Retinal pigment epithelial cell (primary cell): ENCODE measurements at places on chromosomes 3 and 15.
A peak's percentile ranks its signal among the peaks of the same experiment; 100 is the strongest.

GRCh38 chr15:45393851-45394250, 15.5 kb upstream of the GATM start:
- no peak for DNase-seq

- DNase-seq = no peak
Measured at GRCh38 chr3:159339131-159339530, 537.3 kb downstream of the MFSD1 start.

GRCh38 chr15:48330105-48330785, 984 bp upstream of the DUT start:
- no peak for DNase-seq

DNA sequence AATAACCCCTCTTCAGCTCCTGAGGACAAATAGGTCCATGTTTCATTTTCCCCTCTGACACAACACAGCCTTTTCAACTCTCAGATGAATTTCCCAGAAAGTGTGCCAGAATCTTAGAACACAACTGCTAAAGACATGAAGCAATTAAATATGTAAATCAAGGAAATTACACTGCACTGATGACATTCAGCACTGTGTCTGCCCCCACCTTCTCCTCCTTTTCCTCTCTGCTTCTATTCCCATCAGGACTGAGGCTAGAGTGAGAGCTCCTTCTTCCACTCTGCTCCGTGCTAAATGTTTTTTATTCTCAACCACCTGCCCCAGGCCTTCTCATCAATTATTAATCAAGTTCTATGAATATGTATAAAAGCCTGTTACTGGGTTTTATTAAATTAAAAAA, 596.1 kb downstream of the TUSC7 start:
- no peak for DNase-seq

- no peak for DNase-seq
Measured at GRCh38 chr3:172266103-172266502, 182.2 kb downstream of the GHSR start.

- no peak for DNase-seq
Measured at GRCh38 chr3:142844339-142844977, 44.4 kb downstream of the PCOLCE2 start.

- no peak for DNase-seq
Measured at GRCh38 chr3:31189971-31190370, 295.5 kb upstream of the GADL1 start.

DNA sequence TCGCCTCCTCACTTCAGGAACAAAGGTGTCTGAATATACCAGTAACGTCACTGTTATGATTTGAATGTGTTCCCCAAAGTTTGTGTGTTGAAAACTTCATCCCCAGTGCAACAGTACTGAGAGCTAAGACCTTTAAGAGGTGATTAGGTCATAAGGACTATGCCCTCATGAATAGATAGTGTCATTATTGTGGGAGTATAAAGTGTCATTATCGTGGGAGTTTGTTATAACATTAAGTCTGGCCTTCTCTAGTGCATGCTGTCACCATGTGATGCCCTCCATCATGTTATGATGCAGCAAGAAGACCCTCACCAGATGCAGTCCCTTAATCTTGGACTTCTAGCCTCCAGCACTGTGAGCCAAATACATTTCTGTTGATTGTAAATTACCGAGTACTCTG, 53.7 kb upstream of the TLE3 start:
- no peak for DNase-seq

GRCh38 chr3:9214599-9214998, 34.8 kb downstream of the SRGAP3 start:
- DNase-seq = no peak

DNA sequence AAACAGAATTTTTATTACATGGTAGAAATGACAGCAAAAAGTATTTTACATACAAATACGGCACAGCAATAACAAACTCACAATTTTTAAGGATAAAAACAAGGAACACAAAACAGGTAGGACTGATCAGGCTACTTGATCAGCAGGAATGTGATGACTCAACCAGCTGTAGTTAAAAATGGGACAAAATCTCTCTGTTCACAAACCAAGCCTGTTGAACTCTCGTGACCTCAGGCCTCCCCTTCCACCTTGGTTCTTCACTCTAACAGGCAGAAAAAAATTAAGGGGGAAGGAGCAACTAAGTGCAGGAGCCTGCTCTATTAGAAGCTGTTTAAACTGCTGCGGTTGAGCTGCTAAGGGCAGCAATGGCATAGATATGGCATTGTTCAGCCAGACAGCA, 18.7 kb downstream of the FBXL22 start:
- no peak for DNase-seq

DNA sequence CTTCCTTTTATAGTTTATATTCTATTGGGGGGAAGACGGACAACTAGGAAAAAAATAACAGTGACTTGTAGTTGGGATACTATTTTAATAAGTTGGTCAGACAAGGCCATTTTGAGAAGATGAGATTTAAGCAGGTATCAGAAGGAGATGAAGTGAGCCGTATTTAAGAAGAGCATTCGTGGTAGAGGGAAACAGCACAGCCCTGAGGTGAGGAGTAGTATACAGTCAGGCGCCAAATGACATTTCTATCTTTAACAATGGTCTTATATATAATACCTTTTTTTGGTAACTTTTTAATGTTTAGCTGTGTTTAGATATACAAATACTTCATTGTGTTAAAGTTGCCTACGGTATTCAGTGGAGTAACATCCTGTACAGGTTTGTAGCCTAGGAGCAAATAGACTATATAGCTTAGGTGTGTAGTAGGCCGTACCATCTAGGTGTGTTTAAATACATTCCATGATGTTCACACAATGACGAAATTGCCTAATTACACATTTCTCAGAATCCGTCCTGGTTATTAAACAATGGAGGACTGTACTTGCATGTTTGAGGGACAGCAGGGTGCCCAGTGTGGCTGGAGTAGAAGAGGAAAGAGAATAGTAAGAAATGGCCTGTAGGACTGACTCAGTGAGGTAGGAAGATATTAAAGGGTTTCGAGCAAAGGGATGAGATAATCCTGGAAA, 1.6 kb downstream of the NKTR start:
- DNase-seq = no peak

DNA sequence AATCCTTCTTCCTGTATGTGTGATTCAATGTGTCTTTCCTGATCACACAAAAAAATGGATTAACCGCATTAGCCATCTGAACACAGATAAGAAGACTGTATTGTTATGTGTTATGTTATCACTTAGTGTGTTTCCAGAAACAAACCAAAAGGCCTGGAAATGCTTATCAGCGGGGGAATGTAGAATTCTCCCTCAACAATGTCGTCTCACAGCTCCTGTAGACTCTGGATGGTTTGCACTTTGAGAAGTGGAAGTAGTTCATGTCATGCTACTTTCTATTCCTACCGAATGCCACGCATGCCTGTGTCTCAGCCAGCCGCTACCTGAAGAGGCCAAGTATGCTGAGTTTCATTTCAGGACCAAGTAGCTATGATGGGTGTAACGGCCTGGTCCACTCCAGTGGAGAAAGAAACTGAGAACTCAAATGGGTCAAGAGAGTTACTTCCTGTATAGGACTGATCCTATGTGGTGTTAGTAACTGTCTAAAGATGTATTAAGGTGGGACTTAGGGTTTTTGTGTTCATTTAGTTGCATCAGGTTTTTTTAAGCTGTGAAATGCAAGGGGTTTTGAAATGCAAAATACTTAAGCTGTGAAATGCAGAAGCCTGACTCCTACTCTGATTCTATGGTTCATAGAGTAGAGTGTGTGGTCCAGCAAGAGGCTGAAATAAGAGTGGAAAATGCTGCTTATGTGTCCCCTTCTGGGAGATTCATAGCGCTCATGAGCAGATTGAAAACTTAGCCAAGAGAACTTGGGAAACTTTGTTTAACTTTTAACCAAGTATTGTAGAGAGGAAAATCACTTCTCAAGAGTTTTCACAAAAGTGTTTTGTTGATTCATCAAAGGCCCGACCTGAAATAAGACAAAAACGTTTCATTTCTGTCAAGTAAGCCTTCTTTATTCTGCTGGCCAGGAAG, 118.5 kb upstream of the LMOD3 start:
- no peak for DNase-seq

DNA sequence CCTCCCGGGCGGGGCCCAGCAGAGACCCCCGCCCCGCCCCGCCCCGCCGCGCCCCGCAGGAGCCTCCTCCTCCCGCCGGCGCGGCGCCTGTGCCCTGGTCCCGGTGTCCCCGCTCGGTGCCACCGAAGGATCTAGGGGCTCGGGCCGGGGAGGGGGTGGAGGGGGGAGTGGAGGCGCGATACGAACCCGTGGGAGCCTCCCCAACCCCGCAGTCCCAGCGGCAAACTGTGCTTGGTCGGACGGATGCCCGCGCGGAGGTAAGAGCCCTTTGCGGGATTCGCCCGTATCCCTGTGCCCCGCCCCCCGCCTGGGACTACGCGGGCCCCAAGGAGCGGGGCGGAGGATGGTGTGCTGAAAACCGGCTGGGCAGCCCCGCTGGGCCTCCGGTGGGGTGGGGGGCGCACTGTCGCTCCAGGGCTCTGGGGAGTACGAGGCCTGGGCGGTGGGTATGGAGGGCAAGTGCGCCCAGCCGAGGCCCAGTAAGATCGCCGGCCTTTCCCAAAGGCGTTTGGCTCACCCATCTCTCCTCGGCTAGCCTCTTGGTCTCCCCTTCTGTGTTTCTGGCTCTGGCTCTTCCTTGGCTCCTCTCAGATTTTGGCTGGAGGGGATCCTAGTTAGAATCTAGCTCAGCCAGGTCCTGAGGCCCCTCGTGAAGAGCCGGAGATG, 65.6 kb upstream of the POLG start:
- no peak for DNase-seq

DNA sequence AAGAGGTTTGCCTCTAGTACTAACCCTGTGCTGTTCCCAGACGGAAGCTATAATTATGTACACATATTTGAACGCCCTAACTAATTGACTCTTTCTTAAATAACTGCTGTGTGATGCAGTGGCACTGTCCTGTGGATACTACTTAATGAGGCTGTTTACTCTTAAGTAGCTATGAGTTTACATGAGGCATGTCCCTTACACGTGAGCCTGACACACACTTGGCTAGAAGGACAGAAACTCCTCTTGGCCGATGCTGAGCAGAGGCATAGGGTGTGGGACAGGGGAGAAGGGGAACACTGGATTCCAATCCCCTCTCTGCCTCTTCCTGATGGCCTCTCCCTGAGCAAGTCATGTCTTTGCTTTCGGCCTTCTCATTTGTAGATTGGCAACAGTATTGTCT, 21.9 kb downstream of the EHD4 start:
- DNase-seq = no peak

- DNase-seq = no peak
Measured at GRCh38 chr3:113128386-113129015, 82.9 kb upstream of the BOC start.

DNA sequence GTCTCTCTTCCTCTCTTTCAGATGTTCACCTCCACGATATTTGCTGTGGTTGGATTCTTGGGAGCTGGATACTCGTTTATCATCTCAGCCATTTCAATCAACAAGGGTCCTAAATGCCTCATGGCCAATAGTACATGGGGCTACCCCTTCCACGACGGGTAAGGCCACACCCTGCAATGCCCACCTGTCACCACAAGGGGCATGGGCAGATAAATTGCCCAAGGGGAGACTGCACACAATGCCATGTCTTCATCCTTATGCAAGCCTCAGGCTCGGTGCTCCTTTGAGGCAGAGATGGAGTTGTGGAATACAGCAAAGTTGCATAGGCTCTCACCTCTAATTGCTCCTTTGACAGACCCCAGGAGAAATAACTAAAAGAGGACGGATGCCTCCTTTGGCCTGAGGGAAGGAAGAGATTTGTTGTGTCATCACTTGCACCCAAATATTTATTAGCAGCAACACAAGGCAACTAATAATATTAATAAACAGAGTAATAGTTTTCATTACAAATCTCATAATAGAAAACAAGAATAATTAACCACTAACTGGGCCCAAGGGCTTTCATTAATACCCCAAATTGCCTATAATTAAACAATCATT, 13.2 kb downstream of the TM4SF4 start:
- DNase-seq = no peak

GRCh38 chr3:19994796-19995195, 17.3 kb downstream of the PP2D1 start:
- DNase-seq = peak; percentile 34

GRCh38 chr3:108099244-108099643, 8.4 kb upstream of the CD47 start:
- no peak for DNase-seq

- no peak for DNase-seq
Measured at GRCh38 chr3:48897460-48898376, 964 bp downstream of the SLC25A20 start.

- DNase-seq = no peak
Measured at GRCh38 chr15:80605591-80606150, 89.4 kb upstream of the ABHD17C start.

- no peak for DNase-seq
Measured at GRCh38 chr15:95970326-95970725, 360.2 kb upstream of the NR2F2 start.

DNA sequence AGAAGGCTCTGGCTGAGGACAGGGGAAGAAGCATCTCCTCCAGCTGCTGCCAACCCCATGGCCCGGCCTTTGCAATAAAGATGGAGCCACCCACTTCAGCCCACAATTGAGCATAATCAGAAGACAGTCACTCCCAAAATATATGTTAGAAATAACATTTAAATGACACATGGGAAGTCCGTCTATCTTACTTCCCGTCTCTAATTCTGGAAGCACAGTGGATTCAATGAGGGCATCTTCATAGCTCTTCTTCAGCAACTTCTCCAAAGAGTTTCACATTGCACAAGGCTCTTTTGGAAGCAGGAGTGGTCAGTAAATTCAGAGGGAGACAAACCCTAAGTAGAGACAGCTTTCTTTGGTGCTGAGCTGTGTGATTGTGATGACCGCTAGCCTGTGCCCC, 67.0 kb upstream of the SEC61A1 start:
- no peak for DNase-seq

GRCh38 chr3:49411535-49411967, 225 bp downstream of the RHOA start:
- DNase-seq = no peak

DNA sequence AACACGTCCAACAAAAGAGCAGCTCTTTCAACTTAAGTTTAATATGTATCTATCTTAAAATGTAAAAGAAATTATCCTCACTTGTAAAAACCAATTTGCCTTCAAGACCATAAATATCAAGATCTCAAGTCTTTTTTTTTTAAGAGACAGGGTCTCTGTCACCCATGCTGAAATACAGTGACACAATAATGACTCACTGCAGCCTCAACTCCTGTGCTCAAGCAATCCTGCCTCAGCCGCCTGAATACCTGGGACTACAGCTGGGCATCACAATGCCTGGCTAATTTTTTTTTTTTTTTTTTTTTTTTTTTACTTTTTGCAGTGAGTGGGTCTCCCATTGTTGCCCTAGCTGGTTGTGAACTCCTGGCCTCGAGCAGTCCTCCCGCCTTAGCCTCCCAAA, 26.0 kb downstream of the ACAP2 start:
- DNase-seq = no peak
